ENCODE measurements at places on chromosomes 11 and 22.
A peak's percentile ranks its signal among the peaks of the same experiment; 100 is the strongest.

DNA sequence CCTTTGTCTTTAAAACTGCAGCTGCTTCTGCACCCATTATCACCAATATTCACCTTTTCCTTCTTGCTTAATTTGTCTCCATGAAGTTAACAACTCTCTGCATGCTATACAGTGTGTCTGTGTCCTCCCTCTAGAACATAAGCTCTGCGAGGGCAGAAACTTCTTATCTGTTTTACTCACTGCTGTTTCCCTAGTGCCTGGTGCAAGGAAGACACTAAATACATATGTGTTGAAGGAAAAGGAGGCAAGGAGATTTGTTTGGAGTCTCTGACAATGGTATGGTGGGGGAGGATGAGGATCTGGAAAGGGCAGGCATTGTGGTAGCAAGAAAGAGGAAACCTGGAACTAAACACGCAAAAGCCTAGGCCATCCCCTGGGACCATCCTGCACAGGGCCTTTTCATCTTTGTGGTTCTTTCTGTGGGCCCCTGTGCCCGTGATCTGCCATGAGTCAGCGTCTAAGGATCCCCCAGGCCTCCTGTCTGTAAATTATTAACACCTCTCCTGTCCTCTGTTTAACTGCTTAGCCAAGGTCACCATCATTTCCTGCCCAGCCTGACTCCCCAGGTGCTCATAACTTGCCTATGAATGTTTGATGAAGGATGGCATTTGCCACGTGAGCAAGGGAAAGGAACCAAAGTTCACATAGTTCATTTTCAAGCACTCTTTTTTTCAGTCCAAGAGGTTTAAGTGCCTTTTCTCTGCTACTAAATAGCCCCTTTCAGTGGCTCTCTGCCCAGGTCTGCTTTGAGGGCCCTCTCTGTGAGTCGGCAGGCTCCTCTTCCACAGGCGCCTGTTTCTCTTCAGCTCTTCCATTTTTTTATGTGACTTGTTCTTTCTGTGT, 131.1 kb downstream of the RASSF10 start:
- DNase-seq = no peak

- DNase-seq = peak; percentile 93
Observed at GRCh38 chr11:64207256-64208085, 950 bp downstream of the FERMT3 start.

GRCh38 chr11:87076874-87077429, 39.2 kb downstream of the TMEM135 start:
- no peak for DNase-seq

DNA sequence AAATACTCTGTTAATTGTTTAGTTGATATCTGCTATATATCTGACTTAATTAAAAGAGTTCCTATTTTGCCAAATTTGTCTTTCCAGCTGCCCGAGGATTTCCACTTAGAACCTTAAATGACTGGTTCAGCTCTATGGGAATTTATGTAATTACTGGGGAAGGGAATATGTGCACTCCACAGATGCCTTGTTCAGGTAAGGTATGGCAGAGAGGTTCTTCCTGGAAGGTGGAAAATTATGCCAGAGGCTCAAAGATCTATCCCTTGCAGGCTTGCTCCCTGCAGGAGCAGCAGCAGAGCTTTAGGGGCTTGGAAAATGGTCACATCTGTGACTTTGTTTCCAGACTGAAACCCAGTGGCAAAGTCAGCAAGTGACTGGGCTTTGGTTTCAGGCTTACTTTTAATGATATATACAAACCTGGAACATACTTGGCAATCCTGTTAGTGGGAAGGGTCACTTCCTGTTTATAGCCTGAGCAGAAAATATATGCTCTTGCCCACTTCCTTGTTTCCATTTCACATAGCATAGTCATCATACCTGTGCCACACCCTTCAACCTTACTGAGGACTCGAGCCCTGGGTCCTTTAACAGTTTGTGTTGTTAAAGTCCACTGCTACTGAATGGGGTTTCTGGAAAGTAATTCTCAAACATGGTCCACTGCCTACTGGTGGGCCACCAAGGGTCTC, 23.7 kb downstream of the WBP2NL start:
- no peak for DNase-seq

- DNase-seq = peak; percentile 83
Observed at GRCh38 chr11:62553080-62553838, 6.7 kb upstream of the AHNAK start.

GRCh38 chr11:124627546-124627945, 4.9 kb downstream of the TBRG1 start:
- no peak for DNase-seq

GRCh38 chr11:48017105-48017830, 36.9 kb downstream of the PTPRJ start:
- DNase-seq = peak; percentile 75

DNA sequence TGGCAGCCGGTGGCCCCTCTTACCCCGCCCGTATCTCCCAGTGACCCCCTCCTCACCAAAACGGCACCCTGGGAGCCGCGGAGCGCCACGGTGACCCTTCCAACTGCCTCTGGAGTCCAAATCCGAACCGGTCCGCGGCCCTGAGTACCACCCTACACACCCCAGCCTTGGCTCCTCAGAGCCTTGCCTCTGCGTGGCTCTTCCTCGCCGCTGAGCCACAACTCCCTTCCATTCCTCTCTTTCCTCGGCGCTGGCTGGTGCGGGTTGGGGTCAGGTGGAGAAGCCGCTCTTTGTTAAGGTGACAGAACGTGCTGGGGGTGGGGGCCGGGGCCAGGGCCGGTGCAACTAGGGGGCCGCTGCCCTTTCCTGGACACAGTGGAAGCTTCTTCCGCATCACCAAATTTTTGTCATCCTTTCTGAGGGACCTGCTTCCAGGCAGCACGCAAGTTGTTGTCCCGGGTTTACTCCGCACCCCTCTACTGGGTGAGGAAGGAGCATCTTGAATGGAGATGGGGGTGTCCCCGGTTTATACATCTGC, 6.5 kb downstream of the ALX4 start:
- no peak for DNase-seq

GRCh38 chr11:8719211-8719649, 36.6 kb downstream of the RPL27A start:
- DNase-seq = no peak

DNA sequence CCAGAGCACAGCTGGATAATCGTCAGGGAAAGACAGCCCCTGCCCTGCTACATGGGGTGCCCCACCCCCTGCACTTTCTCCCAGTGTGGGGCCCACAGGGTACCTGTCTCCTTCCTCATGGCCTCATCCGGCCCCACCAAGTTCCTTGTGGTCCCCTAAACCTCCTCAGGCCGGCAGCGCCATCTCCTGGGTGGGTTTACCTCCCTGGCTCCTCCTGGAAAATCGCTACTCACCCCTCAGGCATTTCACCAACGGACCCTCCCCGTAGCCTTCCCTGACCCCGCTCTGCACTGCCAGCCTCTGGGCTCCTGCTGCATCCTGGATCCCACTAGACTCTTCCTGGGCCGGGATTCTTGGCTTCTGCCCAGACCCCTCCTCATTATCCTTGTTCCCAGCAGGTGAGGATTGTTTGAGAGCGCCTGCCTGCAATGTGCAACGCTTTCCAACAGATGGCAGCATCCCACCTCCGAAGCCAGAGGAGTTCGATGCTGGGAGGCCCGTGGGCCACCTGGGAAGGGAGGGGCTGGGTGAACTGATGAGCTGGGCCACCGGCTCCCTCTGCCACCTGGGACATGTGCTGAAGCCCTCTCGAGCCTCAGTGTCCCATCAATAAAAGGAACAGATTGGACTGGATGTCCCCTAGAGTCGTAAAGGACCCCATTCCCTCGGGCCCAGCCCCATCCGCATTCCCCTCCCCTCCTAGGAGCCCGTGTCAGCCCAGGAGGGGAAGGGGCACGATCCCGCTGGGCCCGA, 44.2 kb upstream of the TTLL12 start:
- DNase-seq = peak; percentile 87

DNA sequence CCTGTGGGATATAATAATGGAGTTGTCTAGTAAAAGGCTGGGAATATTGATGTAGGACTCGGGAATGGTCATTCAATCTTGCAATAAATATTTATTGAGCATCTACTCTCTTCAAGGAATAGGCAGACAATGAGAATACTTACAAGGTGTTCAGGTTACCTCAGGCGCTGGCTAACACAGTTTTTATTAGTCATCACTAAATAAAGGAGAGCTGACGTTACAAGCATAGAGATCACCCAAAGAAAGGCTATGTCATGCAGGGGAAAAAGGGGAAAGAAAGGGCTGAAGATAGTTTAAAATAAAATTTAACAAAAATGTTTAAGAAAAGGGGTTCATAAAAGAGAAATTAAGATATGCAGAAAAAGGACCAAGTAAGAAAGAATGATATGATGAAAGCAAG, 15.8 kb upstream of the CTSC start:
- no peak for DNase-seq

DNA sequence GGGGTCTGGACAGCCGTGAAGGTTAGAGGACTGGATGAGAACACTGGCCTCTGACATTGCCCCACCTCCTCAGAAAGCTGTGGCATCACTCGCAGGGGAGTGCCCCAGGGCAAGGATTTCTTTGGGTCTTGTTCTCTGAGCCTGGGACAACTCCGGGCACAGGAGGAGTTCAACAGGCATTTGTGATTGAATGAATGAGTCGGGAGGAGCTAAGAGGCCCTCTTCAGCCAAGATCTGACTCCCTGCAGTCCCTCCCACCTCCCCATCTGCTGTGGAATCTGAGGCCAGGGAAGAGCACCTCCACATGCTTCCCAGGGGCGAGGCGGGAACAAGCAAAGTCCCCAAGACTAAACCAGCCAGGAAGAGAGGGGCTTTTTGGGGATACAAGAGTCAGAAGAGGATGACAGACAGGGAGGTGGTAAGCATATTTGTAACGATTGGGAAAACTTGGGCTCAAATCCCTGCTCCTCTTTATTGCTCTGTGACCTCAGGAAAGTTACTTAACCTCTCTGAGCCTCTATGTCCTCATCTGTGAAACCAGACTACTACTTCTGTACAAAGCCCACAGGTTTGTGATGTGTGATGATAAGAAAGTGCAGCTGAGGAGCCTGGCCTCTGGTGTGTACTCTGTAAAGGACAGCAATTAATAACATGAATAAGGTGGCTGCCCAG, 6.4 kb downstream of the TP53I11 start:
- no peak for DNase-seq

GRCh38 chr22:46418827-46419226, 83.3 kb downstream of the TRMU start:
- DNase-seq = no peak

DNA sequence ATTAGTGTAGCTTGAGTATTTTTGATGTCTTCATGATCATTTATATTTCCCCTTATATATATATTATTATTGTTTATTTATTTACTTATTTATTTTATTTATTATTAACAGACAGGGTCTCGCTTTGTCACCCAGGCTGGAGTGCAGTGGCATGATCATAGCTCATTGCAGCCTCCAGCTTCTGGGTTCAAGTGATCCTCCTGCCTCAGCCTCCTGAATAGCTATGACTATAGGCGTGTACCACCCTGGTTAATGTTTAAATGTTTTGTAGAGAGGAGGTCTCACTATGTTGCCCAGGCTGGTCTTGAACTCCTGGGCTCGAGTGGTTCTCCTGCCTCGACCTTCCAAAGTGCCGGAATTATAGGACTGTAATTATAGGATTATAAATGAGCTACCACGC, 10.2 kb downstream of the ADM start:
- no peak for DNase-seq

DNA sequence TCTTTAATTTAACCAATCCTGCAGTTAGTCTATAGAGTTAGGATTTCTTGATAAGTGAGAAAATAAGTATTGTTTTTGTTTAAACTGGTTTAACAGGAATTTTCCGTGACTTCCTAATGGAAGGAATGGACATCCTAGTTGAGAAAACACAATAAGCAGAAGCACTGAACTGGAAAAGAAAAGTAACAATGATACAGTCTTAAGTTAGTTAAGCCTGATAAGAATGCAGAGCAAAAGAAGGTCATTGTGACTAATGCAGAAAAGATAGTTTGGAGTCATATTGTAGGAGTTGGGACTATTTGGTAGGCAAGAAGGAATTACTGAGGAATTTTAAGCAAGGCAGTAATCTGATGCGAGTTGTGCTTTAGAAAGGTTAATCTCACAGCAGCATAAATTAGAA, 11.7 kb downstream of the RNF141 start:
- DNase-seq = no peak

GRCh38 chr11:17852246-17852645, 117.7 kb downstream of the KCNC1 start:
- no peak for DNase-seq

GRCh38 chr11:110376711-110377324, 52.9 kb upstream of the FDX1 start:
- no peak for DNase-seq

DNA sequence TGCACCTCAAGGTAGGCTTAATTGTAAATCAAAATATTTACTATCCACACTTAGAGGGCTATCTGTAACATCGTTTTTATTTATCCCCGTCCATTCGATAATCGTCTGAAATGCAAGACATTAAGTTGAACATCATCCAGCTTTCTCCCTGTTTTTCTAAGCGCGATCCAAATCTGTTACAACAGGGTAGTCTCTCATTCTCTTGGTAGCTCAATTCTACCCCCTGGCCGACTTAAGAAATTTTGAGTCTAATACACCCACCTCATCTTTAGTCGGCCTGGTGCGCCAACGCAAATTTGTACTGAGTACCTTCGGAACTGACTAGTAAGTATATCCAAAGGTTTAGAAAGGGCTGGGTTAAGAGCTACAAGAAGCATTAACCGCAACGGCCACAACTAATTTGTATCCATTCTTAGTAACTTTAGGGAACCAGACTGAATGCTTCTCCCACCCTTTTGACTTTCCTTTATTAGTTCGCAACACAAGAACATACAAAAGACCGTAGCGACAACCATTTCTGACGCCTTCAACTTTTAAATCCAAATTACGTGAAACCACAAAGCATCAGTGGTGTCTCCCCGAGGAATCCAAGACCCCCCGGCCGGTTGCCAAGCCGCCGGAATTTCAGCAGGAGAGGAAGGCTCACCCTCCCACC, 1.0 kb upstream of the ZNF143 start:
- peak; percentile 79 for DNase-seq

DNA sequence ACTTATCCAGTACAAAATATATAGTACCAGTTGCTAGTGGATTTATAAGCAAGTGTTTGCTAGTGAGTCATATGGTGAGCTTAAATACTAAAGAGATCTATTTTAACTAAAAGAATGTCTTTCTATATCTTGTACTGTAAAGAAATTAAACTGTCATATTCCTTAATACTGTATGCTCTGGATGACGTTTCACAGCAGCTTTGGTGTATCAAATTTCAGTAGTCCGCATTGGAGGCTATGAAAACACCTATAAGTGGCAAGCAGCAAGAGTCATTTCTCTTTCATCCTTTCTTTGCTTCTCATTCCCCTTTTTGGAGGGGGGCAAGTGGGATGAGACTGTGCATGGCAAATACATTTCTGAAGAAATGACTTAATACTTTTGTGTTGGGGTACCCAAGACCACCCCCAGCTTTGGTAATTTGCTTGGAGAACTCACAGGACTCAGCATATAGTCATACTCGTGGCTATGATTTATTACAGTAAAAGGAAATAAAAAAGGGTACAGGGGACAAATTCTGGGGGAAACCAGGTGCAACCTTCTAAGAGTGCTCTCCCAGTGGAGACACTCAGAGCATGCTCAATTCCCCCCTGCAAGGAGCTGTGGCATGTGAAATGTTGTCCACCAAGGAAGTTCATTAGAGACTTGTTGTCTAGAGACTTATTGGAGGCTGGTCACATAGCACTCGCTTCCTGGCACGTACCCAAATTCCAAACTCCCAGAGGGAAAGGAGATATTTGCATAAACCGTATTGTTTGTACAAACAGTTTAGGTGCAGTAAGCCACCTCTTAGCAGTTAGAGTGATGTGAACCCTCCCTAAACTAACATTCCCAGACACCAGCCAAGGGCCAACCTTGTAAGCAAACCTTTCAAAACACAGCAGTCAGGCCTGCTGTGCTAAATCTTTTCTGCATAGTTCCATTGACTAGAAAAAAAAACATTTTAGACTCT, 210.8 kb downstream of the PGR start:
- DNase-seq = no peak

All from activated effector memory CD4-positive, alpha-beta T cell treated with anti-CD3 and anti-CD28 coated beads, Interleukin-2, amount 50 U/mL, for 16 hours (primary cell).